ENCODE measurements at places on chromosomes 3 and 15. TPM values are rescaled to one million over a fixed set of nuclear protein-coding genes. Genes with fewer than 3 reads are reported as not detected.

Gene MEX3B
- 3.7 TPM for total RNA-seq

Gene AGTR1
- 0.71 TPM for total RNA-seq

Gene FBXO40
- total RNA-seq: not detected

Gene EFHB
- total RNA-seq: 0.94 TPM

Gene RASGRF1
- 0.10 TPM for total RNA-seq

Gene LTF
- total RNA-seq: not detected

Gene PLA1A
- 0.56 TPM for total RNA-seq

Gene GOLGA6D
- not detected for total RNA-seq

Gene PP2D1
- total RNA-seq: not detected

Gene MUSTN1
- total RNA-seq: 0.35 TPM

Gene KLHL40
- total RNA-seq: not detected

Gene SLC22A13
- not detected for total RNA-seq

Gene C2CD4A
- 0.19 TPM for total RNA-seq

Gene NIT2
- 95.4 TPM for total RNA-seq

Gene NXPE3
- total RNA-seq: 19.8 TPM

Gene NANOGP8
- not detected for total RNA-seq

Gene ALDH1L1
- total RNA-seq: 0.08 TPM

Gene UBE2E2
- 45.4 TPM for total RNA-seq

Gene CYP11A1
- total RNA-seq: not detected

Gene SEMA3F
- total RNA-seq: 15.0 TPM

Gene CPEB1
- 2.9 TPM for total RNA-seq

Gene WDR93
- 0.18 TPM for total RNA-seq

Gene CORO2B
- total RNA-seq: 3.0 TPM

Gene IL17RB
- total RNA-seq: 0.96 TPM

Gene ACKR4
- total RNA-seq: not detected

Gene GRK7
- total RNA-seq: not detected

Gene GBE1
- total RNA-seq: 28.5 TPM

Gene PPM1L
- total RNA-seq: 0.68 TPM

Gene MNS1
- total RNA-seq: 3.0 TPM

Gene GPR27
- total RNA-seq: 2.5 TPM

Gene QARS1
- 152 TPM for total RNA-seq

Gene PLSCR2
- total RNA-seq: not detected

Gene CHRM5
- 0.06 TPM for total RNA-seq

Gene SERINC4
- total RNA-seq: not detected

Gene PCSK6
- total RNA-seq: 12.0 TPM

Gene P2RY12
- total RNA-seq: not detected

Gene TERC
- total RNA-seq: not detected

Gene ASTE1
- 5.2 TPM for total RNA-seq

Gene CD80
- total RNA-seq: not detected

Gene ZBTB47
- total RNA-seq: 4.6 TPM

Gene TF
- 3.9 TPM for total RNA-seq

Gene NAALADL2
- total RNA-seq: 0.34 TPM

Gene SLC24A1
- 2.2 TPM for total RNA-seq

Gene GOLGA8A
- total RNA-seq: 7.9 TPM

Gene PCLAF
- 163 TPM for total RNA-seq

Gene COL7A1
- 138 TPM for total RNA-seq

Gene TGM4
- total RNA-seq: 0.18 TPM
